IPS-NIHi11 (cell line): ENCODE measurements at places on chromosomes 13 and 19.

- DNase-seq, result no peak
Observed at GRCh38 chr19:33085570-33086128, 4.7 kb downstream of the GPATCH1 start.

DNA sequence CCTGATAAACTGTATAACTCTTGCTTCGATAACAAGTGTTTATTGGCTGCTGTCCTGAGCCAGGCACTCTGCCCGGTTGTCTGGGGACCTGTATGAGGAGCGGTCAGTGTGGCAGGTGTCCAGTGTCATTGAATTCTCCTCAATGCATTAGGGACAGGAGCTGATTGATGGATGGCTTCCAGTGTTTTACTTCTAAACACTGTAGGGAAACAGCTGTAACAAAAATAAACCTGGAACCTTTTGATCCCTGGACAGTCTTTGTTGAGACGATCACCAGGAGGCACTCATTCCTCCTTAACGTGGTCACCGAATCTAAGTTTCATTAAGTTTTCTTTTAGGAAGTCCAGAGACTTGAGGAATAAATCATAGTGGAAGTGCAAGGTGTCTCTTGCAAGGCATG is 17.9 kb downstream of the UBAC2 start:
- DNase-seq, result no peak

DNA sequence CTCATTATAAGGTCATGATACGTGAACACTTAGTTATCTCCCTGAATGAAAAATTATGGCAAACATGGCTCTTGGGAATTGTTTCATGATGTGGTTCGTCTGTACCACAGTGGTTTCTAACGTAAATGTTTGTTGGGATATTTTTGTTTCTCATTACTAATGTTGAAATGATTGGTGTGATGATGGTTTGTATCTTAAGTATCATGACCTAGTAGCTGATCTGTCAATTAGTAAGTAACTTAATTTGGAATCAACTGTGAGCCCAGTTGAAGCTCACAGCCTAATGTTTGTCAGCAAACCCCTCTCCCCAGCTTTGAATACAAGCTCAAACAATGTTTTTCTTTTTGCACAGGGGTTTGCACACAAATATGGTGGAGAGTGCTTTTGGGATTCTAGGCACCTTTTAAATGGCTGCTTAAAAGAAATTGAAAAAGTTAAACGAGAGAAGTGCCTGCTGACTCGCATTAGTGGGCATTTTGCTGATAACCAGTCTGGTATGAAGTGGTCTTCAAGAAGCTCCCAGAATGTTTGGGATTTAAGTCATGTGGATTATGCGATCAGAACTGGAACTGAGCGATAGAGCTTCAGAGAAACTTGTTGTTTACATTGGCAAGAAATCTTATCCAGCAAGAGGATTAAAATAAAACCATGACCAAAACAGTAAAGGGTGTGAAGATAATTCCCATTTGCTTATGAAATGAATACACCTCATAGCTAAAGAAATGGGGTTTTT is 68.2 kb downstream of the LMO7 start:
- DNase-seq, result no peak

DNA sequence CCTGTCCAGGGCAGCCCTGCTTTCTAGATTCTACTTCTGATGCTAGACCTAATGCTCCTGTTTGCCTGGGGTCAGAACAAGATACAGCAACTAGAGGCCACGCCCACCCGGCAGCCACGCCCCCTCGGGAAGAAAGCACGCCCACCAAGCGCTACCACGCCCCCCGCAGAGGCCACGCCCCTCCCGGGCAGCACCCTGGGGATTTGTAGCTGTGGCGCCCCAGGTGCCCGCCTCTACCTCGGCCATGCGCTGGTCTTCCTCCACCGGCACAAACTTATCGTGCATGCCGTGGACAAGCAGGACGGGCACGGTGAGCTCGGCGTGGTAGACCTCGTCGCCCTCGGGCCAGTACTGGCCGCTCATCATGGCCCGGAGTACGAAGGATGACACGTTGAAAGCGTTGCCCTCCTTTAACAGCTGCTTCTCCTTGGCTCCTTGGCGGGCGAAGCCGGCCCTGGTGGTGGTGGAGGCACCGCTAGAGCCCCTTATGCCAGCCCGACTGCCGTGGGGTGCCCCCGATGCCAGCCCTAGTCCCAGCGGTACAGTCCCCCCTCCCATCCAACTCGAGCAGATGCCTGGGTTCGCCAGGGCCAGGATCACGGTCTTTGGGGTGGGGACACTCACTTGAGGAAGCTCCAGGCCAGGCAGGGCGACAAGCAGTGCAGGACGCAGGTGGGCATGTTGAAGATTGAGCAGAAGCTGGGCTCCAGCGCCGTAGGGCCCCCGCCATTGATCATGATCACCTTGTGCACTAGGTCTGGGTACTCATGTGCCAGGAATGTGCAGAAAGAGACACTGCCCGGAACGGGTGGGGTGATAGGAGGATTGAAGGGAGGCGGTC is 9.0 kb downstream of the ABHD8 start:
- peak; percentile 91 for DNase-seq

DNA sequence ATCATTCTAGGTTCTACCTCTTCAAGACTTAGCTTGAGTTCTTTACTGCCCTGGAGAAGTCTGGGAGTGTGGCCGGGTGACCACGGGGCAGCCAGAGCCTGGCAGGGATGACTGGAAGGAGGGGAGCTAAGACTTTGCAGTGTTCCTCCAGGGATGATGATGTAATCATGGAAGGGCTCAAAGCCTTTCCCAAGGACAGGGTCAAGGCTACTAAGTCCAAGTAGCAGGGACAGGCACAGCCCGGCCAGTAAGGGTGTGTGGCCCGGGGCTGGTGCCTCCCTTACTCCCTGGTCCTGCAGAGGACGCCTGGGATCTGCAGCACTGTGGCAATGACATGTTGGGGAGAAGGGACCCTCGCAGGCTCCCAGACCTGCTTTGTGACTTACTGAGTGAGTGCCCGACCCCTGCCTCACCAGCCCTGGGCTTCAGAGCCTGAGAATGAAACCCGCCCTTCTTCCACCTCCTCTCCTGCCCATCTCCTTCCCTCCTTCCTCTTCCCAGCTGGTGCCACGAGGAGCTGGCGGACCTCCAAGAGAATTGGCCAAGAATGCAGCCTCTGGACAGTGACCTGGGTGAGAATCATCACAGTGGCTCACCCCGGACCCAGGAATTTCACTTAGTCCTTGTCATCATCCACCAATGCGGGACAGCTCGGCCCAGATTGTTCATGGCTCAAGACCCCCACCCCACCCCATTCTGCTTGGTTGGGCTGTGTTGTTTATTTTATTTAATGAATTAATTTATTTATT is 15.6 kb upstream of the FBXO17 start:
- no peak for DNase-seq

- DNase-seq, result no peak
Observed at GRCh38 chr13:108816375-108816774, 187.0 kb downstream of the MYO16 start.

- peak; percentile 55 for DNase-seq
Observed at GRCh38 chr19:48194041-48194843, 23.8 kb downstream of the ZSWIM9 start.

DNA sequence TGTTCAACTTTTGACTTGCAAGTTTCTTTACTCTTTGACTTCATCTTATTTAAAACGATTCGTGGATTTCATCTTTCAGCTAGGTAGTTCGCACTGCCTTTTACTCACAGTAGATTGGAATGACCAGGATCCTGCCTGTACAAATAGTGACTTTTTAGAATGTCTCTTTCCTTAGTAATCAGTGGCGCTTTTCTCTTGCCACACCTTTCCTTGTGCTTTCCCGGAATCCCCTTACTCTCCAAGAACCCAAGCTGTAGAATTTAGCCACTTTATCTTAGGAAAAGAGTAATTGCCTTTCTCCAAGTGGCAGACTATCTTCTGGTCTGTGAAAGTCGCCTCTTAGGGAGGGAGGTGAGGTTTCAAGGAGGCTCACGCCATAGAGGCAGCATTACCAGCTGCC is 123.4 kb downstream of the LMO7 start:
- no peak for DNase-seq

GRCh38 chr13:107458269-107458668 is 757.1 kb downstream of the LIG4 start:
- DNase-seq, result no peak

GRCh38 chr13:107548338-107548737 is 667.0 kb downstream of the LIG4 start:
- DNase-seq, result no peak

GRCh38 chr13:24166561-24166960 is 6.0 kb downstream of the SPATA13 start:
- DNase-seq, result no peak

GRCh38 chr13:100108913-100109507 is 20.1 kb downstream of the PCCA start:
- DNase-seq, result no peak

GRCh38 chr13:42964761-42965161 is 27.3 kb downstream of the EPSTI1 start:
- DNase-seq, result no peak

DNA sequence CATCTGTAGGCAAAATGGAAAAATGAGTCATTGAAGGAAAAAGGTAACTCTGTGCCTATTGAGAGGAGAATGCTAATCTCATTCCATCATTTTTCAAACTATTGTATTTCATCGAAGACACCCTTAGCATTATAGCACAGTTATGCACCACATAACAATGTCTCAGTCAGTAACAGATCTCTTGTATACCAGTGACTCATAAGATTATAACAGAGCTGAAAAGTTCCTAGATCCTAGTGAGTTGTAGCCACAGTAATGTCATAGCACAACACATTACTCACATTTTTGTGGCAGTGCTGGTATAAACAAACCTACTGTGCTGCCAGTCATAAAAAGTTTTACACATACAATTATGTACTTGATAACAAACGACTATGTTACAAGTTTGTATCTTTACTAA is 1077.6 kb downstream of the DIAPH3 start:
- DNase-seq, result no peak

DNA sequence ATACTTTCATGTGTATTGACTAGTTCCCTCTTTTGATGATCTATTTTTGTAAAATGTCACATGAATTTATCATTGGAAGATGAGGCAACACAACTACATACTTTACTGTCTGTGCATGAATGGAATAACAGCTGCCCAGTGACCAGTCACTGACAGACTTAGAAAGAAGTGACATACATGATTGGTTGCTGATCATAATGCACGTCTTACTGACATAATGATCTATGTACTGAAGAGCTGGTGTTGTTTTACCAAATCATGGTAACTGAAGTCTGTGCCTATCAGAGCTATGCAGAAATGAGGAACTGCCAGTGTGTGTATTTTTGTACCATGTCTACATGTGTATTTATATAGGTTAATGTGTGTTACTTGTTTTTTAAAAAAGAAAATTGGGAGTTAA is 26.5 kb downstream of the GPR18 start:
- DNase-seq, result no peak

DNA sequence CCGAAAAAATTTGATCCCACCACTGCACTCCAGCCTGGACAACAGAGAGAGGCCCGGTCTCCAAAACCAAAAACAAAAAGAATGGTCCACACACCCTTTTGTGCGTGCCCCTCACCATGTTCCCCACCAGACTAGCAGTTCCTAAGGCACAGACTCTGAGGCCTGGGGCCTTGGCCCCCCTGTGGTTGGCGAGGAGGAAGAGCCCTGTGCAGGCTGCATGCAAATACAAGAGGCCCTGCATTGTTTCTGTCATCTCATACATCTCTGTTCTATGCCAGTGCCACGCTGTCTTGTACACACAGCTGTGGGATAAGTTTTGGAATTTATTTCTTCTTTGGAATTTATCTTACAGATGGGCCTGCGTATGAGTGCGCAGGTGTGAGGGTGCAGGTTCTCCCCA is 4.7 kb upstream of the YJEFN3 start:
- DNase-seq, result no peak

DNA sequence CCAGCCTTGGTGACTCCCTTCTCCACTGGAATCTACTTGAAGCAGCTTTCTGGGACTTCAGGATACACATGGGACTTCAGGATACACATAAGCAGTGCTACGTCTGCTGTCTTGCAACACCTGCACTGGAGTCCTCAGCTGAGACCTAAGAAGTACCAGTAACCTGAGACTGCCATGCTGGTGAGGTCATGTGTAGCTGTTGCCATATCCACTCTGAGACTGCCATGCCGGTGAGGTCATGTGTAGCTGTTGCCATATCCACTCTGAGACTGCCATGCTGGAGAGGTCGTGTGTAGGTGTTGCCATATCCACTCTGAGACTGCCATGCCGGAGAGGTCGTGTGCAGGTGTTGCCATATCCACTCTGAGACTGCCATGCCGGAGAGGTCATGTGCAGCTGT is 937.9 kb downstream of the EFNB2 start:
- DNase-seq, result no peak

DNA sequence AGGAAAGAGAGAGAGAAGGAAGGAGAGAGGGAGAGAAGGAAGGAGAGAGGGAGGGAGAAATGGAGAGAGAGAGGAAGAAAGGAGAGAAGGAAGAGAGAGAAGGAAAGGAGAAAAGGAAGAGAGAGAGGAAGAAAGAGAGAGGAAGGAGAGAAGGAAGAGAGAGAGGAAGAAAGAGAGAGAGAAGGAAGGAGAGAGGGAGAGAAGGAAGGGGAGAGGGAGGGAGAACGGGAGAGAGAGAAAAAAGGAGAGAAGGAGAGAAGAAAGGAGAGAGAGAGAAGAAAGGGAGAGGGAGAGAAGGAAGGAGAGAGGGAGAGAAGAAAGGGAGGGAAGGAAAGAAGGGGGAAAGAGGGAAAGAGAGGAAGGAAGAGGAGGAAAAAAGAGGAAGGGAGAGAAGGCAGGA is 1070.7 kb downstream of the UQCRFS1 start:
- no peak for DNase-seq

- no peak for DNase-seq
Observed at GRCh38 chr19:12606796-12607195, 3.8 kb downstream of the ZNF490 start.

- no peak for DNase-seq
Observed at GRCh38 chr13:35723053-35723461, 246.6 kb upstream of the MAB21L1 start.

DNA sequence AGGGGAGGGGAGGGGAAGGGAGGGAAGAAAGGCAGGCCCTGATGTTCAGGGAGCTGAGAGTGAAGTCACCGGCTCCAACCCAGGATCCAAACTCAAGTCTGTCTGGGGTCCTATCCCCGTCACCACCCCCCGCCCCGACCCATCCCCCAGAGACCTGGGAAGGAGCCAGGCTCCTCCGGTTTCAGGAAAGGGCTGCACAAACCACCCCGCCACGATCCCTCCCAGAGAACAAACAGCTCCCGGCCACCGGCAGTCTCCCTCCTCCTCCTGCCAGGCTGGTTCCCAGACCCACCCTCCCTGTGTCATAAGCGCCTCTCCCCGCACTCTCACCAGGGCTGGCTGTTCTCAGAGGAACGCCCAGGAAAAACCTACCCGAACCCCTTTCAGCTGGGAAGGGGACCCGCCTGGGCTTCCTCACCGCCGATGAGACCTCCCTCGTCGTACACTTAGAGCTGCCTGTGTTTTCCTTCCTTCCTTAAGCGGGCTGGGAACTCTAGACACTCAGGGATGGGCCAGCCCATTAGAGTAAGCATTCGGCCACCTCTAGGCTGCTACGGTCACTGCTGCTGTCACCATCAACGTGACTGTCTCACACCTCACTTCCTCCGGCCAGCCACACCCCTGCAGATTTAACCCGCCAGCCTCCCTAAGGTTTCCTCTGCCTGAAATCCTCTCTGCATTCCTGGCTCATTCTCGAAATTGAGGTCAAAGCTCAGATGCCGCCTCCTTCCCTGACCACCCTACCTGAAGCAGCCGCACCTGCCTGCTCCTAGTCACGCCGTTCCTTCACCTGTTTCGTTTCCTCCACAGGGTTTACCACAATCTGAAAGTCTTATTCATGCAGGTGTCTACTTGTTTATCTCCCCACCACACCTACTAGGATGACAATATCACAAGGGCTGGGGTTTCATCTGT is 6.3 kb upstream of the RDH13 start:
- peak; percentile 53 for DNase-seq

GRCh38 chr13:36362914-36363313 is 16.7 kb upstream of the SPART start:
- DNase-seq, result no peak
